Activated T-helper 2 cell treated with anti-CD3 and anti-CD28 coated beads, Interferon-gamma antibody, Interleukin-2, Interleukin-4, amounts not matched to agents 10 μg/mL and 5 μg/mL and 100 μg/mL, durations not matched to agents 14 hours and 24 hours and 36 hours (primary cell): ENCODE measurements at places on chromosomes 16 and 17. TPM values are rescaled to one million over a fixed set of nuclear protein-coding genes. Genes with fewer than 3 reads are reported as not detected.

The TMEM238L gene
- total RNA-seq, result not detected in 2 replicates

The WFIKKN2 gene
- not detected in 2 replicates for total RNA-seq

The GUCY2D gene
- not detected in 2 replicates for total RNA-seq

The EMC6 gene
- total RNA-seq, result 61.7 and 64.9 TPM in 2 replicates

DNA sequence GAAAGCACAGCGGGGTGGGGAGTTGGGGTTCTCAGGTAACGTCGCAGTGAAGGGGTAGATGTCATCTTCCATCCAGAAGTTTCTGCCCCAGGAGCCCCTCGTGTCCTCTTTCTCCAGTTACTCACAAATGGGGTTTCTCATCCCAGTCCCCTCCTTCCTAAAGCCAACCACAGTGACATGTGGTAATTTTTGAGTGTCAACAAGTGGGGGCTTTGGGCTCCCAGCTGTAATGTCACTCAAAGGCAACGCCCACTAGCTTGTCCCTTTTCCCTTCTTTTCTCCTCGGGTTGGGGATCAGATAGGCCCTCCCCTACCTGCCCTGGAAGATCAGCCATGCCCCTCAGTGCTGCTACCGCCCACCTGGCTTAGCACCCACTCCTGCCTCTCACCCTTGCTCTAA is 14.4 kb downstream of the IRX5 start:
- DNase-seq, result no peak

- no peak for DNase-seq
Measured at GRCh38 chr16:50386774-50387173, 18.0 kb upstream of the BRD7 start.

GRCh38 chr17:17837380-17837821 is 615 bp upstream of the SREBF1 start:
- DNase-seq, result no peak

GRCh38 chr16:51982715-51983680 is 563.9 kb downstream of the TOX3 start:
- DNase-seq, result no peak
